ENCODE measurements at places on chromosomes 1 and 21.
A peak's percentile ranks its signal among the peaks of the same experiment; 100 is the strongest.

DNA sequence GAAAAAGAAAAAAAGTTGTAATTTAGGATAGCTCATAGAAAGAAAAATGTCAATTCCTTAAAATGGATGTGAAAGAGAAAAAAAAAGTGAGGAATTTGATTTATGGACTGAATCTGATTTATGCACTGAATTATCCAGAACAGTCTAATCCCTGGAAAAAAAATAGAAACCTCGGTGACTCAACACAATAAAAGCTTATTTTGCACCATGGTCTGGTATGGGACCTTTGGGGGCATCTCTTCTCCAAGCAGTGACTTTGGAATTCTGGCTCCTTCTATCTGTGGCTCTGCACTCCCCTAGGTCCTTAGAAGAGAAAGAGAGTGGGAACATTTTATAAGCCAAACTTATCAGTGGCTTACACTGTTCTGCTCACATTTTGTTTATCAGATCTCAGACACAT is 471.7 kb upstream of the B3GALT2 start:
- no peak for DNase-seq

DNA sequence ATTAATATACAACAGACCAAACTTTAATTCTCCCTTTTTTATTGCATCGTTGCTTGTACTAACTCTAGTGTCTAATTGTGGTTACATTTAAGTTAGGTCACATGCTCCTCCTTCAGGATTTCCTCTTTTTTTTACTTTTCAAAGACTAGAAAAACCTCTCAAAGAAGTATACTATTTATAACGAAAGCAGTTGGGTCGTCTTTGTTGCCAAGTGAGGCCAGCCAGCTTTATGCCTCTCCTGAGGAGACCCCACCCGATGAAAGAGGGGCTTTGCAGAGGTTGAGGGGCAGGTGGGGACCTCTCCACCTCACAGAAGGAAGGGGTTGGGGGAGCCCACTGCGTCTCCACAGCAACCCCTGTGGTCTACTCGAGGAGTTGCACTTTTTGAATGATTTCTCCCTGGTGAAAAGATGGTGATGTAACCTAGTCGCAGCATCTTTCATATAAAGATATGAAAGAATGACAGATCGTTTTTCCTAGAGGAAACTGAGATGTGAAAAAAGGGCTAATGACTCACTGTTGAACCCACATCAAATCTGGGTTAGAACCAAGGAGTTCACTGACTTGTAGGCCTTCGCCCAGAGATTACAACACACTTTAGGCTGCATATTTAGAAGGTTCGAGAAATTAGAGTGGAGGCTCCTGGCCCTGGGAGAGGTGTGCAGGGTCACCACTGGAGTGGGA is 6.4 kb downstream of the TGFB2 start:
- no peak for DNase-seq

DNA sequence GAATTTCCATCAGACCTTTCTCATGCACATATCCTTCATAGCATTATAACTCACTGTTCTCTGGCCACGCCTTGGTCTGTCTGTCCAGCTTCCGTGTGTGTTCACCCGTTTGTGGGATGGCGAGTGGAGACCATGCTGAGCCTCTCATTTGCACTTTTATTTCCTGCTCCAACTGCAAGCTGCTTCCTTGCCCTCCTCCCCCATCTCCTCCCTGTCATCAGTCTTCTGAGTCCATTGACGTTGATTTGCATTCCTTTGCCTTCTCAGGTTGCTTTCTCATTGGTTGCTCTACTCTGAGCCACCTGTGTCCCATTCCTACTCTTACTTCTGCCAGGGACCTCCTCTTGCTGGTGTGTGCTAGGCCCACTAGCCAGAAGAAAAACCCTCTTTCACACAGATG is 146.4 kb downstream of the NOS1AP start:
- DNase-seq: peak; percentile 38

- DNase-seq: no peak
Measured at GRCh38 chr1:119662034-119662437, 14.0 kb upstream of the ZNF697 start.

- DNase-seq: peak; percentile 91
Measured at GRCh38 chr1:163321311-163322305, at the start of gene NUF2. NUF2 (plus strand) TSS chr1:163321954; CDS start chr1:163326052, 4,098 bp downstream.

DNA sequence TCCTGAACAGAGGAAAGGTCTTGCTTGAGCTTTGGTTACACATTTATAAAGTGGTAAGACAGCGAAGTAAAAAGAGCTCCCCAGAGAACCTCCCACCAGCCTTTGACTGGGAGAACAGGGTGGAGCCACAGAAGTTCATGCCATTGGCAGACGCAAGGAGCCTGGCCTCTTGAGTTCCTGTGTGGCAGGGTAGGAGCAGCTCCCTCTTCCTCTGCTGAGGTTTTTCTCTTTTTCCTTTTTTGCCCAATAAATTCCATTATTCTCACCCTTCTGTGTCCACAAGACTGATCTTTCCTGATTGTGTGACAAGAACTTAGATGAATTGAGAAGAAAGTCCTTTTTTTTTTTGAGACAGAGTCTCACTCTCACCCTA is 4.3 kb downstream of the THEM4 start:
- no peak for DNase-seq

DNA sequence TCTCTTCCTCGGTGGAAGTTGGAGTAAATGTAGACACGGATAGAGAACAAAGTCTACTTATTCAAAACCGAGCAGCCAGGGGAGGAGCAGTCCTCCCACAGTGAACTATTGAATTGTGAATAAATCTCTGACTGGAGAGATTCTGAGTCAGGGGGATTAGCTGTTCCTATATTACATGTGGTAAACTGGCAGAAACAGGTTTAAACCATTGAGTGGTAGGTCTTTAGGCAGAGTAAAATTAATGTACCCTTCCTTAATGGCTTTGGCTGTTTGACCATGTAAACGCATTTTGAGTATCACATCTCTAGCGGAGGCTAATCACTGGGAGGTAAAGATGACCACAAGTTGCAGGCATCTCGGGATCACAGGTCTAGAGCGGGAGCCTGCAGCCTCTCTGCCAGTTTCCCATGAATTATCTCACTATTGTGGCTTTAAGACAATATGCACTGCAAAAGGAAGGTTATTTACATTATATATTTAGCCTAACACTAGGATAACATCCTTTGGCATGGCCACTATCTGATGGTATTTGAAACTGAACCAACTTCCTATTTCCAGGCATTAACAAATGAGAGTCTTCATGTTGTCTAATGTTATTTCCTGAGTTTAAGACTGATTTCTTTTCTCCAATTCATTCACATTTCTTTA is 7.9 kb upstream of the DISC1 start:
- no peak for DNase-seq

- DNase-seq: no peak
Measured at GRCh38 chr1:10014016-10014415, 17.0 kb downstream of the RBP7 start.

DNA sequence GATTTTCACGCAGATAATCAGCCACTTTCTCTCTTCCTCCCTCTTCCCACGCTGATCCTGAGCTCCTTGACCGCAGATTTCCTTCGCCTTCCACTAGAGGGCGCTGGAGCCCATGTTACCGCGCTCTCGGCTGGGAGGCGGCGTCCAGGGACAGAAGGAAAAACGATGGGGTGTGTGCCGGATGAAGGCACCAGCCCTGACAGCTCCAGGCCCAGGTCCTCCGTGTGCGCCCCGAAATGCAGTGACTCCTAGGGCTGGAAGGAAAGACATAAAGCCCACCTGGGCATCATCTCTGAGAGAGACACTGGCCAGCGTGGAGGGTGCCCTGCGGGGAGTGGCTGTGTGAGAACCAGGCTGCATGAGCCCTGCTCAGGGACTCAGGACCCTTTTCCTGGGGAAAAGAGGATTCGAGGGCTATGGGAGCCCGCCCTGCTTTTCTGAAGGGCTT is 44.9 kb upstream of the CYP2J2 start:
- no peak for DNase-seq

DNA sequence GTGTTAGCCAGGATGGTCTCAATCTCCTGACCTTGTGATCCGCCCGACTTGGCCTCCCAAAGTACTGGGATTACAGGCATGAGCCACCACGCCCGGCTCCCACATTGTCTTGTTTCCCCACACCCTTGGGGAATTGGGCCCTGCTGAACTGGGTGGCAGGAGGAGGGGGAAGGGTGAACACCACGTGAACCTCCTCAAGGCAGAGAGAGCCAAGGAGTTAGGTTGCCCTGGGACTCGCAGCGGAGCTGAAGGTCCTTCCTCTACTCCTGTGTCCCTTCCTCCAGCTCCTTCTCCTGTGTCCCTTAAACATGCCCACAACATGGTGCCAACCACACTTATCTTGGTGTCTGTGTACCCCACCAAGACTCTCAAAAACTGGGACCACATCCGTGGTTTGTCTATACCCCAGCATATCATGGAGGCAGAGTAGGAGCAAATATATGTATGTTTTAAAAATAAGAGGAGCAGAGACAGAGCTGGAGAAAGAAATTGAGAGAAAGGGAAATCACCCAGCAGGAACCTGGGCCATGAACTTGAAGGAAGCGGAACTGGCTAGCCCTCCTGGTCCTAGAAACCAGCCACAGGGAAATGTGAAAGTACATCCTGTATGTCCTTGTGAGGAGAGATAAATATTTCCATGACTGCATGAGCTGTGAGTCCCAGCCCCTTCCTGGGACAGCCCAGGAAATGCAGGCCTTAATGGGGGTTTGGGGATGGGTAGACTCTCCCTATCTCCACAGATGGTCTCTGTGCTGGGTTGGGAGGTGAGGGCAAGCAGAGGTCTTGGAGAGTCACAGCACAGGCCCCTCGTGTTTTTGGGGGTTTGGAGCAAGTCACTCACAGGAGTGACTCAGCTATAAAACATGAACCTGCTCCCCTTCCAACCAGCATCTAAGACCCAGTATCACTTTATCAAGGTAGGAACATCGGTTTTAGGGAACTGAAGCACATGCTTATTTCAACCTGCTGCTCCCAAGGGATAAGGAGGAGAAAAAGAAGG is 9.4 kb upstream of the TAL1 start:
- DNase-seq: no peak

DNA sequence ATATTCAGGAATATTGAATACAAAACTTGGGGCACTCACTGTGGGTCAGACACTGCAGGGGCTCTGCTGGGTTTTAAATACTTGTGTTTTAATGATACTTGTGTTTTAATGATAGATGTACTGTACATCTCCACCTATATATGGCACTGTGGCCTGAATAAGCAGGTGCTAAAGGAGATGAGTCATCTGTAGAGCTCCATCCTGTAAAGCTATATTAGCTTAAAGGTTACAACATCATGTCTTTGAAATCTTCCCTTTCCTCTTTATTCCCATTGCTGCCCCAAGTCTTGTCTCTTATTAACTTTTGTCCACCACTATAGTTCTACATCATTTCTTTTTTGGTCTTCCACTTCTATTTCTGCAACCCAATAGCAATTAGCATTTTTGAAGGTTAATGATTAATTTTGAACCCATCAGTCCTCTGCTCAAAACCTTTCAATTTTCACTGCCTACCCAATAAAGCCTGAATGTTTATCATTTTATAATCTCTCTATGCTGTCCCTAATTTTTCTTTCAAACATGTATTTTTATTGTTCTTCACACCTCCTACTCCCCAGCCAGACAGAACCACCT is 113.3 kb upstream of the PTGFR start:
- no peak for DNase-seq

GRCh38 chr1:107187399-107187798 is 46.6 kb downstream of the NTNG1 start:
- DNase-seq: no peak

DNA sequence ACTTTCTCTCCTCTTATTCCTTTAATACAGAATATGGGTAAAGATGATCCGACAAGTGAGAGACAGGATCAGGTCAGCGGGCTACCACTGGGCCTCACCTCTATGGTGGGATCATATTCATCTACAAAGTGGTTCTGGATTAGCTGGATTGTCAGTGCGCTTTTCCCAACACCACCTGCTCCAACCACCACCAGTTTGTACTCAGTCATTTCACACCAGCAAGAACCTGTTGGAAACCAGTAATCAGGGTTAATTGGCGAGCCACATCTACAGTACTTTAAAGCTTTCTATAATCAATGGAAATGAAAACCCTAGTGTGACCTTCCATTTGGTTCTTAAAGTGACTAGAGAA is 643 bp downstream of the NRAS start:
- no peak for DNase-seq

DNA sequence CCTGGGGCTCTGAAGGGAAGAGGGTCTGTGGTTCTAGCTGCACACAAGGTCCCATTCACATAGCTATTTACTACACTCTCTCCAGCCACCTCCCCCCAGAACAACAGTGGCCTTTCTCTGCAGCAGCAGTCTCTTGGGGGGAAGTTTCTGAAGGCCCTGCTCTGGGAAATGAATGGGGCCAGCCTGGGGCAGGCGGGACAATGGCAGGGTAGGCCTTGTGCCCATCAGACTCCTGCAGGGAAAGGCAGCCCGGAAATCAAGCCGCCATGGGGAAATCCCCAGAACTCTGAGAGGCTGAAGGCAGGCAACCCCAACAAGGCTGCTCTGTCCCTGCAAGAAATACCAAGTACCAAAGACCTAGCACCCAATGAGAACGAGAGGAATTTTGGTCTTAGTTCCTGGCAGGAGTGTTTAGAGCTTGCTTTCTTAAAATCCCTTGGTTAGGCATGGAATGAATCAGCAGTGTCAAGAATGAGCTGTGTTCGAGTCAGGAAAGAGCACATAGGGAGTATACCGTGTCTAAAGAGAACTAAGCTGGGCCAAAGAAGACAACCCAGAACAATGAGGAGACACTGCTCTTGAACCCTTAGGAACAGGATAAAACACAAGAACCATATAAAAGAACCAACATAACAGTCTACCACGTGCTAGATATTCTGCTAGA is 11.3 kb downstream of the ARHGEF11 start:
- no peak for DNase-seq

Data from iPS DF 19.7 (cell line).